NCI-H460 (cell line): ENCODE measurements at places on chromosomes 7 and 10.

DNA sequence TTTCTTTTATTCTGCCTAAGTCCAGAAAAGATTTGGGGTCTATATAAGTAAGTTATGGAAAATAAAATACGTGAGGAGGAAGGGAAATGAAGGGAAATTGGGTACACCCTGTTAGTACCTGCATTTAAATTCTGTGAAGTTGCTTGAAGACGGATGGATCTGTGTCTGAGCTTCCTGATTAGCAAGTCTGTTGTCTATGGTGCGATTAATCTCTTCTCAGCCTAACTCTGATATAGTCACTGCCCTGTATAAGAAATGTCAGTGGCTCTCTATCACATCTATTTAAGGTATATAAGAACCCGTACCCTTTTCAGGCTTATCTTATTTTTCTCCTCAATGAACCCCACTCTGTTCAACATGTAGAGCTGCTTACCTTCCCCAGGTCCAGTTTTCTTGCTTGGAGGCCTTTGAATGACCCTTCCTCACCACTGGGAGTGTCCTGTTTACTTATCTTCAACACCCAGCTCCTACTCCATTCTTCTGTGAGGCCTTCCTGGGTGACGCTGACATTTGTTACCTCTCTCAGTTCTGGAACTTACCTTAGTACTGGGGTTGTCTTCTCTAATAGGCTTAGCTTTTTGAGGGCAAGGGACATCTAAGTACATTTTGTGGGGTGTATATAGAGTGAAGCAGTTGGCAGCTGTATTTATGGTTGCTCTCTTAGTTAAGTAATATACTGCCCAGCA lies 149.6 kb upstream of the PRPS1L1 start:
- DNase-seq: no peak

- no peak for DNase-seq
Observed at GRCh38 chr10:109966961-109967738, 40.6 kb upstream of the ADD3 start.

- DNase-seq: peak; percentile 45
Observed at GRCh38 chr10:133245439-133246235, 8.0 kb downstream of the VENTX start.

- no peak for DNase-seq
Observed at GRCh38 chr7:128687131-128687530, 15.0 kb downstream of the GARIN1A start.

DNA sequence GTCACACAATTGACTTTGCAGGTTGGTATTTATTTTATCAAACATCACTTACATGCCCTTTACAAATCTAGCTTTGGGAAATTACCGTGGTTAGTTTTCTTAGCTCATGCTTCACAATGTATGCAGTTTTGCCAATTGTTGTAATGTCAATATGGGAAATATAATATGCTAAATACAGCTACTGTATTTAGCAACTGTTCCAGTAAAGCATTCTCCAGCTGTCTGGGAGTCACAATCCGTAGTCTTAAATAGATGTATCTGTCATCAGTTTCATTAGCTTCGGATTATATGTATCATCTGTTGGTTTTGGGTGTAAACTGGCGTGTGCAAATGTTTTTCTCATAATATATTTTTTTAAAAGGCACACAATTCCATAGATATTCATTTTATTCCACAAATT lies 19.4 kb upstream of the AHR start:
- no peak for DNase-seq

- DNase-seq: no peak
Observed at GRCh38 chr10:33113466-33113865, 155.4 kb upstream of the ITGB1 start.

DNA sequence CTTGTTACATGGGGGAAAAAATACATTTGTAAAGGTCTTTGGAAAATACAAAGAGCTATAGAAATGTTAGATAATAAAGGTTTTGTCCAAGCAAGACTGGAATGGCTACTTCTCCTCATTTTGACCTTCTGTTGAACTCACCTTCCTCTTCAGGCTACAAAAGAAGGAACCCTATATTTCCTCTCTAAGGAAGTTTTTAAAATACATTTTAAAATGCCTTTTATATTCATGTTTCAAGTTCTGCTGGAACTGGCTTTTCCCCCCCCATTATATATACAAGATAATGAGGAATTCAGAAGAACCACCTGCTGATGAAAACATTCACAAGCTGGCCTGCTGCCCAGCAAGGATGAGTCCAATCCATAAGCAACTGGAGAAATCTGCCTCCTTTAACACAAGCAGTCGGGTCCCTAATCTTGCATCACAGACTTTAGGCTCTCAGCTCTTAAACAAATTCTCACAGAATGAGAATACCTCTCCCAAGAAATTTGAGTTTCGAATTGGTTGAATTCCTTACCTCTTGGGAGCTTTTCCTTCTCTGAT lies 44.6 kb downstream of the MTERF1 start:
- no peak for DNase-seq

- DNase-seq: no peak
Observed at GRCh38 chr7:16755397-16755796, 1.8 kb downstream of the TSPAN13 start.

- DNase-seq: no peak
Observed at GRCh38 chr10:87842776-87843497, 20.4 kb downstream of the KLLN start.

GRCh38 chr10:6995831-6996230 lies 415.0 kb downstream of the SFMBT2 start:
- DNase-seq: no peak

DNA sequence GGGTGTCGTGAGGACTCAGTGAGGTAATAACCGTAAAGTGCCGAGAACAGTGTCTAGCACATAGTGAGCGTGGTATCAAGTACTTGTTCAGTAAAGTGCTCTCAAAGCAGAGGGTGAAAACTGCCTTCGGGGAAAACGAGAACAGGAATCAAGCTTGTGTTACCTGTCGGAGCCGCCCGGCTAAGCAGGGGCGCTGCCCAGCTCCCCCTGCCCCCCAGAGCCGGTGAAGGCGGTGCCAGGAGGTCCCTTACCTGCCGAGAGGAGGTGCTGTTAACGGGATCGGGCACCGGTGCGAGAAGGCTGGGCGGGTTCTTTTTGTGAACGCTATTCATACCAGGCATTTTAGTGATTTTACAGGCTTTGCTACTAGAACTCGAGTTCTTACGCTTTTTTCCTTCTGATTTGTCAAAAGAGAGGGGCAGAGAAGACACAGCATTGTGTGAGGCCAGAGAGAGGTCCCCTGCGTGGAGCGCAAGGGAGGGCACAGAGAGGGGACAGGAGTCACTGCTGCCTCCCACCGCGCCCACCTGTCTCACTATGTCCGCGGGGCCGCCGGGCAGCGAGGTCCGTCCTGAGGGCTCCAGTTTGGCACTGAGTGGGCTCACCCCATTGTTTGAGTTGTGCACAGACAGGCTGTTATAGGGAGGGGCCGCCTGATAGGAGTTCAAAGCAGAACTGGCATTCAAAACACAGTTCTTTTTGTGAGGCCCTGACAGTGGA lies 32.5 kb upstream of the EFCAB10 start:
- no peak for DNase-seq

DNA sequence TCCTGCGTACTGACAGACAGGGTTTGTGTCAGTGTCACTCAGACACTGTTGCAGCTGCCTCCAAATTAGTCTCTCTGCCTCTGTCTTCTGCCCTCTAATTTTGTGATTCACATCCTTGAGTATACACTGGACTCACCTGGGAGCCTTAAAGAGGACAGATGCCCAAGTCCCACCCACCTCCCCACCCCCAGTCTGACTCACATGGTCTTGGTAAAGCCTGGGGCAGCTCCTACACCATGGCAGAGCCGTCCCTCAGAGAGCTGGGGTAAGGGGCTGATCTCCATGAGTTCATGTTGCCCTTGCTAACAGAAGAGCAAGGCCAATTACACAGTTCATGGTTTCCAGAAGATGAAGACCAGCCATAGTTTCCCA lies 197.6 kb upstream of the STK17A start:
- DNase-seq: no peak

- no peak for DNase-seq
Observed at GRCh38 chr7:127683776-127684681, 32.0 kb downstream of the SND1 start.

GRCh38 chr7:157904211-157904865 lies 567.5 kb downstream of the DNAJB6 start:
- no peak for DNase-seq

DNA sequence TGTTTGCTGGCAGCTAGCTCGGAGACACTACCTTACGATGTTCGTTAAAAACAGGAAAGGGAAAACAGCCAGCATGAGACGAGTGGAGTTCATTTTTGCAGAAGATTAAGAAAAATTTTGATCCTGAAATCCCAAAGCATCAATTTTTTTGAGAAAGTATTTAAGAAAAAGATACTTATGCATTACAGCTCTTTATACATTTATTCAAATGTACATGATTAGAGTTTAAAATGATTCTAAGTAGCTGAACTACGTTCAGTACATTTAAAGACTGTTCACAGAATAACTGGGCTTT lies 34.7 kb downstream of the CNPY1 start:
- no peak for DNase-seq

DNA sequence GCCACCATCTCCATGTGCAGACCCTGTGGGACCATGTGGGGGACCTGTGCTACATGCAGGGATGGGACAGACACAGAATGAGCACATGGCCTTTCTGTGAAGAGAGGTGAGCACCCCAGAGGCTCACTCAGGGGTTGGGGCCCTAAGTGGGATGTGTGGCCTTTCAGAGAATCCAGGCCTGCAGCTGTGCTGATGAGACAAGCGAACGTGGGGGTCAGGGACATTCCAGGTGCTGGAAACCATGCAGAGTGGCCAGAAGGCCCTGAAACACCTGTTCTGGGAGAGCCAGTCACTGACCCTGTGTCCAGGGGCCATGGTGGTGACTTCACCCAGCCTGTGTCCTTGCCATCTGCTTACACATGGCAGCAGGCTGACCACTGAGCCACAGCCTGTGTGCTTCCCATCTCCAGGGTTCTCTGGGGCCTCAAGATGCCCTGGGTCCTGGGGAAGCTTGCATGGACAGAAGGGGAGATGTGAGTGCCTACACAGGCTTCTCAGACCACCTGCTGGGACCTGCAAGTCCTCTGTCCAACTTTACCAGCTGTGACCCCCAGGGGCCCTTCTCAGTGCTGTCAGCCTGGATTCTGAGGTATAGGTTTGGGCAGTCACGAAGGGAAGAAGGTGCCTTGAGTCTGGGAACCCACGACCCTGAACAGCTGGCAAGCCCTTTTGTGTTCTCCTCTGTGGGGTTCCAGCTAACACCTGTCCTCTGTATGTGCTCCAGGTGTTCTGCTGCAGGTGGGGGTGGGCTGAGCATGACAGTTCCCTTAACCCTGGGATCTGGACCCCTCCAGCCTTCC lies 17.6 kb downstream of the RAMP3 start:
- DNase-seq: no peak

DNA sequence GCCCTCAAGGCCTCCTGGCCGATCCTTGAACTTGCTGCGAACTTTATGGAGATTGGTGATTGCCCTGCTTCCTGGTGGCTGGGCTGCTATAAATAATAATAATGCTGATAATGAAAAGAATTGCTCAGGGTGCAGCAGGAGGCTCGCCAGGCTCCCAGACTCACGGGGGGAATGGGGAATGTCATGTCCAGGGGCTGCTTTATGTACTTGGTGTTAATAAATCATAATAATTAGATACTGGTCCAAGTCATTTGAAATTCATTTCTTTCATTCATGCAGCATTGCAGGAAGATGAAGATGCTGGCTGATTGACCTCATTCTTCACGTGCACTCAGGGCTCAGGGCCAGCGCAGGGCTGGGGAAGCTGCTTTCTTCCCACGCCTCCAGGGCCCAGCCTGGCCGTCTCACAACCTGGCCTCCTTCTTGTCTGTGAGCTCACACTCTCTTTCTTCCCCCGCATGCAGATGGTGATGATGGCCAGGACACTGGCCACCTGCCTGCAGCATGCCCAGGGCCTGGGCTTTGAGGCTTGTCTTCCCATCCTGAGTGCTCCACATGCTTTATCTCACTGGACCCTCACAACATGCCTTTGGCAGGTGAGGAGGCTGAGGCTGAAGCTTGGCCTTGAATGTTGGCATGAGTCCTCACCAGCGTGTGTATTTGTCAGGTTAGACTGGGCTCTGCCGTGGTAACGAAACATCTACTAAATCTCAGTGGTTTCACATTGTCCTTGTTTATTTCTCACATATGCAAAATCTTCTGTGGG lies 138.4 kb upstream of the TNS3 start:
- DNase-seq: no peak
